Activated naive CD8-positive, alpha-beta T cell treated with anti-CD3 and anti-CD28 coated beads, Interleukin-2, amount 50 U/mL, for 24 hours (primary cell): ENCODE measurements at places on chromosomes 11 and 22.

DNA sequence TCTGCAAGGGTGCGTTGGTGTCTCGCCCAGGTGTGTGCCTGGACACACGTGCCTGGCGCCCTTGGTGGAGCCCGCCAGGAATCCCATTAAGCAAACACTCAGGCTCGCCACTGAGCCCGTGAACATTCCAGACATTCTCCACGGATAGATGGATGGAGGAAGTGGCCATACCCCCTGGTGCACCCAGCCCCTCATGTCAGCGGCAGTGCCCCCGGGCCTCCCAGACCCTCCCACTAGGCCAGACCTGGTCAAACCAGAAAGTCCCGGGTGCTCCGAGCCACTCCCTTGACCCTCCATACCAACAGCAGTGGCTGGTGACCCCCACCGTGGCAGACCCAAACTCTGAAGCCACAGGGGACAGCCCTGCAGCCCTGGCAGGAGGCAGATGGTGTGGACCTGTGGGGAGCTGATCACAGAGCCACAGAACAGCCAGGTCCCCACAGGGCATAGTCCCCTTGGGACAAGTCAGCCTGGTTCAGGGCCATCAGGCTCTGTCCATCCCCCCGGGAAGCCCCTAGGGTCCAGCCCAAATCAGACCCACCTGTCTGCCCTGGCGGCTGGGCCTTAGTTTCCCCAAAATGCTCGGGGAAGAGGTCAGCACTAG is 1.9 kb downstream of the EPS8L2 start:
- DNase-seq: no peak

DNA sequence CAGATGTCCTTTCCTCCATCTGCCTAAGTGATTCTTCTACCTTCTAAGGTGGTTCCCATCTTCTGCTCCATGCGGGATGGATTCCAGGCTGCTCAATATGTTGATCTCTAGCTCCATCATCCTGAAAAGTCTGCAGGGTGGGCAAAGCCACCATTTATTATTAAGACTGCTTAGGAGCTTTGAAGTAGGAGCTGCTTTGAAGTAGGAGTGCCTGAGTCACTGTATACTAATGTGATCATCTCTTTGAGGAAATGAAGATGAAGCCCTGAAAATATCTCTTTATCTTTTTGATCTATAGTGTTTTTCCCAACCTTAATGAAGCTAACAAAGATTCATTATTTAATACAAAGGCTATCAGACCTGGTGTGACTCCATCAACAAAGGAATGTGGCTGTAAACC is 13.1 kb downstream of the HEPHL1 start:
- DNase-seq: no peak

- no peak for DNase-seq
These were observed 27.3 kb downstream of the PTPRJ start for GRCh38 chr11:48007677-48008076.

DNA sequence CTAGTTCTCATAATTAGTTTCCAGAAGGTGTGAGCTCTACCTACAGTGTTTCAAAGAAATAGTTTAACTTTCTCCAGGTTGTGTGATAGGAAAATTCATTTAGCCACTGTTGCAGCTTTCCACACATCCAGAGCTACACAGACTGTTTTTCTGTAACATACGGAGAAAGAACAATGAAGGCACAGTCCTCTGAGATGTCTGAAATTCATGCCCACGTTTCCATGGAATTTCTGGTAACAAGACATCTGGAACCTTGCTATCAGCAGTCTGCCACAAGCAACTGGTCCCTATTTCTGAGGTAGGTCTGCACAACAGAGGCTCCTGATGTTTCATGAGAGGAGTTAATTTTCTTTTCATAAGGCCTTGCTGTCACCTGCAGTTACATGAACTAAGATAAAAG is 273.3 kb upstream of the C11orf87 start:
- DNase-seq: no peak

- no peak for DNase-seq
These were observed 15.8 kb upstream of the ZC3H12C start for GRCh38 chr11:110077346-110077745.

DNA sequence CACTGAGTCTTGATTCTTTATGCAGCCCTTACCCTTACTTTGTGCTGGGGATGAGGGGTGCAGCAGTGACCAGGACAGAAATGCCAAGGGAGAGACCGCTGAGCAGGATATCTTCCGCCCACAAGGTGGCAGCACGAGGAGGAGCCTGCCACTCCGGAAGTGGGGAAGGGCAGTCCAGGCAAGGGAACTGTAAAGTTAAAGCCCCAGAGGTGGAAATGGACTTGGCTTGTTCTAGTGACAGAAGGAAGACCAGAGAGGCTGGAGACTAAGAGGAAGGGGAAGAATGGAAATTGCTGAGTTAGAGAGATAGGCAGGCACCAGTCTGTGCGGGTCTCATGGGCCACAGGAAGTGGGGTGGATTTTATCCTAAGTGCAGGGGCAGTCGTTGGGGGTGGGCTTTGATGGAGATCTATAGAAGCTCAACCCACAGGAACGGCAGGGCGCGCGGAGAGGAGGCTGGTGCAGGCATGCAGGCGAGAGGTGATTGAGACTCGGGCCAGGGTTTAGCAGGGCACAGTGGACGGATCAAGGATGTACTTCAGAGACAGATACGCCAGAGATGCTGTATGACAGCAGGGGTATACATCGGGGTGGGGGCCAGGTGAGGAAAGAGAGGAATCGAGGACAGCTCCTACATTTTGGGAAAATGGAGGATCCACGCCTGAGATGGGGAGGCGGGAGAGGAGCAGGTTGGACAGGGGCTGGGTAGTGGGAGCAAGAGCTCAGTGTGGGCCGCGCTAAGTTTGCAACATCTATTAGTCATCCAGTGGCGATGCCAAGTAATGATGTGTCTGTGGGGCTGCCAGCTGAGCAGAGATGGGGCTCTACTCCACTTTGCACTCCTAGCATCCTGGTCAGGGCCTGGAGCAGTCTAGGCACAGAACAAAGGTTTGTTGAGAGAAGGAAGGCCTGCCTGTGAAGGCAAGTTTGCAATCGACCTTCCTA is 3.3 kb upstream of the GRK2 start:
- DNase-seq: peak; percentile 86

DNA sequence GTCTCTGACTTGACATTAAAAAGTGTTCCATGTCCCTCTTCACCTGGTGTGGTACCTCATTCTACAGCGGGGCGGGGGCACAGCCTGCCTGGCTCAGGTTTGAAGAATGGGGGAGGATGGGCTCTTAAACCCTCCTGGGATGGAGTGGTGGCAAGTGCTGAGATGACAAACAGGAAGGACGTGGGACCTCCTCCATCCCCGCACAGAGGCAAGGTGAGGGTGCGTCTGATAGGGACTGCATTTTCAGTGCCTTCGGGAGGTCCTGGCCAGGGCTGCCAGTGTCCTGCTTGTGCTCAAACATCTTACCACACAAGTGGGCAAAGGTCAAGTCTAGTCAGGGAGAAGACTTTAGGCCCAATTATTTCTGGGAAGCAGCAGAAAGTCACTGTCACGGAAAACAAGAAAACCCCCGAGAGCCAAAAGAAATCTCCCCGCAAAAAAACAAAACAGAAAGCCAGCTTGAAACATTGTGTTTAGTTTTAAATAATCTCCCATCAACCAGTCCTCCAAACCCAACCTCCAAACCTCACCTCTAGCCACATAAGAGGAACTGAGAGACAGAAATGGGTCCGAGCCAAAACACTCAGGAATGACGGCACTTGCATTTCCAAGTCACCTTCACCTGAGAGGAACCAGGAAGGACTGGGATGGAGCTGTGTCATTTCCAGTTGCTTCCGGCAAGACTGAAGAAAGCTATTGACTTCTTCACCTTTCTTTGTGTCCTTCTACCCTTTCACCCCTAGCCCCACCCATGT is 966.5 kb downstream of the NTM start:
- no peak for DNase-seq

- no peak for DNase-seq
These were observed 213.2 kb downstream of the TTC28 start for GRCh38 chr22:28466399-28466798.

GRCh38 chr11:72239313-72239848 is 4.6 kb downstream of the PHOX2A start:
- peak; percentile 21 for DNase-seq

DNA sequence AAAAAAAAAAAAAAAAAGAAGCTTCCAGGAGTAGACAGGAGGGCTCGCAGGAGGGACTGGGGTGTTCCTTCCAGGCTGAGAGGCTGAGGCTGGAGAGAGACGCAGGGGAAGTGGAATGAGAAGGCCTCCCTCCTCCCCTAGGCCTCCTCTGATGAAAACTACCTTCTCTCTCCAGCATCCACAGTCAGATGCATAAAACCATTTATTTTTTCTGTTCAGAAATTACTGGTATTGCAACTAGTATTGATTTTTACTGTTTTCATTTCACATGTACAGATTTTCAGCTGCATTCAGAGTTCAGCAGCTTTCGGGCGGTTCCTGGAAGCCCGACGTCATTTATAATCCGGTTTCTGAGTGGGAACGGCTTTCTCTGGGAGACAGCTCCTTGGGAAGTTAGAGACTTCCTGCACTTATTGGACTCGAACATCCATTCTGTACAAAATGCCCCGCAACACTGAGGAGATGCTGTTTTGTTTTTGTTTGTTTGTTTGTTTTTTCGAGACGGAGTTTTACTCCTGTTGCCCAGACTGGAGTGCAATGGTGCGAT is 6.9 kb upstream of the NFAM1 start:
- DNase-seq: no peak
